ENCODE measurements at places on chromosomes 1 and 21.

- no peak for DNase-seq
Measured at GRCh38 chr1:23651069-23651808, 40.4 kb upstream of the RPL11 start.

DNA sequence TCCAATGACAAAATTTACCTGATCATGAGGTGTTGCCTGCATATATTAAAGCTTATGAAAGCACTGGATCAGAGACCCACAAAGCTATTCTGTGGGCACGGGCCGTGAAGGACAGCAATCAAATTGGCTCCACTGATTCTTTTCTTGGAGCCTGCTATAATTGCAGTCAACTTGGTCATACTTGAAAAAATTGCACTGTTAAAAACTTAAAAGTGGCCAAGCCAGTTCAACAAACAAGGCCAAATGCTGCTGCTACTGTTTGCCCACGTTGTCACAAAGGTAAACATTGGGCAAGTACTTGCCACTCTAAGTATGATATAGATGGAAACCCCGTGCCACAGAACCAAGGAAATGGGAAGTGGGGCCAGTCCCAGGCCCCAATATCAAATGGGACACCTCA, 37.8 kb downstream of the CYP4A11 start:
- no peak for DNase-seq

- DNase-seq, result no peak
Measured at GRCh38 chr21:46096596-46097335, 1.1 kb upstream of the COL6A2 start.

DNA sequence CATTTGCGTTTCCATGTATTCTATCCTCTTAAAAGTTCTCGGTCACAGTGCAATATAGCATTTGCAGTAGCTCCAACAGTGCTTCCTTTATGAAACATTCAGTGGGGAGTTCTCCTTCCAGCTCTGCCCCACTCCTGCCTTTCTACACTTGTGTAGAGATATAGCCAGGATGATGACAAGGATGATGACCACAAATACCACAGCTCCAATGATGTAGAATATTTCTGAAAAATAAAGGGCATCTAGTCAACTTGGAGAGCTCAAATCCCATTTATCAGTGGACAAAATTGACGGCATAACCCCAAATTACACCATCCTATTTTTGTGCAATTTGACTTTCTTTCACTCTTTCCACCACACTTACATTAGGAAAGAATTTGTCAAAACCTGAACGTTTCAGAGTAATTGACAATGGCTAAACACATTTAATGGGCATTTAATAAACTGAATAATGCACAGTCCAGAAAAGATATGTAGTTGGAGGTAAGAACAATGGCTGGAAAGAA, 11.1 kb downstream of the F3 start:
- DNase-seq, result no peak

GRCh38 chr1:220123889-220124288, 30.0 kb downstream of the IARS2 start:
- peak; percentile 26 for DNase-seq

DNA sequence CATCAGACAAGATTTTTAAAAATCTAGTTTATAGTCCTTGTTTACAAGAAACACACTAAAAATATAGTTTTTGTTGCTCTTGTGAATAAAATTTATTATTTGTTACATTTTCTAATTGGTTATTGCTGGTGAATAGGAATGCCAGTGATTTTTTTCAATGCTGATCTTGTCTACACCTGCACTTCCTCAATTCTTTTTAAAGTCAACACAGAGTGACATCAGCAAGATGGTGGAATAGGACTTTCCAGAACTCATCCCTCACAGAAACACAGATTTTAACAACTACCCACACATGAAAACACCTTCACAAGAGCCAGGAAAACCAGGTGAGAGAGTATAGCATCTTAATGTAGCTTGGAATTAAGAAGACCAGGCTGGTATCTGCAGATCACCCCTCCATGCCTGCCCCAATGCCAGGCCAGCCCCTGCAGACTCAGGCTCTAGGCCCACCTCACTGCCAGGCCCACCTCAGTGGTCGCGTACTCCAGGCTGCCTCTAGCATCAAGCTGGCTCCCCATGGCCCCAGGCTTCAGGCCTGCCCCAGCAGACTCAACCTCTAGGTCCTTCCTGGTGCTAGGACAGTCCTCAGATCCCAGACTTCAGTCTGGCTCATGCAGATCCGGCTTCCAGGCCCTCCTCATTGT, 117.6 kb downstream of the WDR3 start:
- DNase-seq, result no peak

DNA sequence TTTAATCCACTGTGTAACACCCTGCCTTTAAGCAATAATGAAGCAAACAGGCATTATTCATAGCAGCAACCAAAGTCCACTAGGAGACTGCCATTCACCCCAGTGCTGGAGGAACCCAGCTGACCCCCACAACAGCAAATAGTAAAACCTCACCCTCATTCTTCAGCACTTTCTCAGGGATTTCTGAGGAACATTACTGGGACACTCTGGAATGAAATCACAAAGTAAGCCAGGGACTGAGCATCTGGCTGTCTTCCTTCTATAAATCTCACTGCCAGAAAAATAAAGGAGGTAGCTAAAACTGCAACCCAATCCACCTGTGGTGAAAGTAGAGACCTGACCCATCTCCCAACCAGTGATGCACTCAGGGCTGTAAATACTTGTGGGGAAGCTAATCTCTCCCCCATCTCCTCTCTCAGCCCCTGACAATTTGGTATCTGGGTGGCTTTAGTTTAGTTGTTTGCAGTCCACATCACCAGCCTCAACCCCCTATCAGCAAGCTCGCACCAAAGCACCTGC, 47.1 kb downstream of the COL6A1 start:
- no peak for DNase-seq

DNA sequence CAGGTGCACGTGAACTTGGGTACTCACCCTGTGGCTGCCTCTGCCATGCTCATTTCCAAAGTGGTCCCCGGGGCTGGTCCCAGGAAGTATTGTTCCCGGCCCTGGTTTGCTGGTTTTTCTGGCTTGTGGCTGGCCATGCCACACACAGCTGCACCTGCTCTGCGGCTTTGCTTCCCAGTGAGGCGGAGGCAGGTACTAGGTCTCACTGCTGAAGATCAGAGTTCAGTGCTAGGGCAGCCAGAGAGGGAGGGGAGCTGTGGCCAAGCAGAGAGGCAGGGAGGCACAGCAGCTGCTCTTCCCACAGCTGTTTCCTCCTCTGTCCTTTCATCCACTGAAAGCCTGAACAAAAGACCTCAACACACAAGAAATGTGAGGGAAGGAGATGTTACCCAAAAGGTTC, 30.5 kb downstream of the ENO1 start:
- no peak for DNase-seq

GRCh38 chr1:175399795-175400194, 207.2 kb upstream of the KIAA0040 start:
- DNase-seq, result no peak

GRCh38 chr1:151196292-151196800, 2.0 kb upstream of the PIP5K1A start:
- DNase-seq, result peak; percentile 74

DNA sequence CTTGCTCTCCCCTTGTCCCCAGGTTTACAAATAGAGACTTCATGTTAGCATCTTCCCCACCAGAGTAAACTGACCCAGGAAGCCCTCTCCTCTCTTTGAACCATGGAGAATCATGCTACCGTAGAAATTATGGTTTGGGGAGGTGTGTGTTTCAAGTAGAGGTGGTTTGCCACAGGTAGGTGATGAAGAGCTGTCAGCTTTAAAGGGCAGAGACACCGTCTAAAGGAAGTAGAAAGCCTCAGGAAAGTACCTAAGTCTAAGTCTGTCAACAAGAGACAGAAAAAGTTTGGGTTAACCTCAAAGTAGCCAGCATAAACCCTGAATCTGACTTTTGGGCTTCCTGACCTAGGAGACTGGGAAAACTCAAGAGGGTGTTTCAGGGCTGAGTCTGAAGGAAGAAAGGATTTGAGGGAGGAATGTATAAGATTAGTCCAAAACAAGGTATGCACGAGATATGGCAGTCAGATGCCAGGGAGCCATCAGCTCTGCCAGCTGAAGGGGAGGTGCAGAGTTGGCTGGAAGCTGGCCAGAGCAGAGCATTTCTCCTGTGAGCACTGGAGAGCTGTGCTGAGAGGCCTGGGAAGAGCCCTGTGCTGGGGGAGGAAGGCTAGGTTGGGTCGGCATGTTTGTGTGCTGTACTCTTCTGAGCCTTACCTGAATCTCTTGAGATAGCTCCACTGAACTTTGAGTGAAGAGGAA, 14.3 kb downstream of the ADAMTSL4 start:
- DNase-seq, result peak; percentile 72

DNA sequence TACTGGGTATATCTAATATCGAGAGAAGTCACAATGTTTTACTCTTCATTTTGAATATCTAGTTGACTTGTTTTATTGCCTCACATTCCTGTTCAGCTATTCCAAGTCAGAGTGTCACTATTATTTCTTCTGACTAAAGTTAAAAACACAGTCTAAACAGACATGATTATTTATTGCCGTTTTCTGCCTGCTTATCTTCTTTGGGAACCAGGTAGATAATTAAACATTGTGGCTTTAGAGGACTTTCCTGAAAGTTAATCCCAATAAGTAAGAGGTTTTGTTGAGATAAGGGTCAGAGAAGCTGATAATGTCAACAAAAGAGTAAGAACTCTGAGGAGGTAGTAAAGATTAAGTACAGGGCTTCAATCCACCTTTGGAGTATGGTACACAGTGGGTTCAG, 53.8 kb downstream of the PCNX2 start:
- DNase-seq, result no peak

Data from activated CD4-positive, alpha-beta T cell treated with anti-CD3 and anti-CD28 coated beads, Interleukin-2, Interleukin-6, amounts not matched to agents 100 ng/mL and 50 ng/mL, durations not matched to agents 16 hours and 8 hours (primary cell).